ENCODE measurements at places on chromosomes 3 and 15.

- no peak for DNase-seq
Observed at GRCh38 chr15:42270996-42271395, 2.0 kb upstream of the GANC start.

- DNase-seq = peak; percentile 73
Observed at GRCh38 chr15:60720493-60721256, 241.7 kb upstream of the ICE2 start.

GRCh38 chr3:45541326-45542321 is 52.9 kb upstream of the LIMD1 start:
- DNase-seq = no peak

DNA sequence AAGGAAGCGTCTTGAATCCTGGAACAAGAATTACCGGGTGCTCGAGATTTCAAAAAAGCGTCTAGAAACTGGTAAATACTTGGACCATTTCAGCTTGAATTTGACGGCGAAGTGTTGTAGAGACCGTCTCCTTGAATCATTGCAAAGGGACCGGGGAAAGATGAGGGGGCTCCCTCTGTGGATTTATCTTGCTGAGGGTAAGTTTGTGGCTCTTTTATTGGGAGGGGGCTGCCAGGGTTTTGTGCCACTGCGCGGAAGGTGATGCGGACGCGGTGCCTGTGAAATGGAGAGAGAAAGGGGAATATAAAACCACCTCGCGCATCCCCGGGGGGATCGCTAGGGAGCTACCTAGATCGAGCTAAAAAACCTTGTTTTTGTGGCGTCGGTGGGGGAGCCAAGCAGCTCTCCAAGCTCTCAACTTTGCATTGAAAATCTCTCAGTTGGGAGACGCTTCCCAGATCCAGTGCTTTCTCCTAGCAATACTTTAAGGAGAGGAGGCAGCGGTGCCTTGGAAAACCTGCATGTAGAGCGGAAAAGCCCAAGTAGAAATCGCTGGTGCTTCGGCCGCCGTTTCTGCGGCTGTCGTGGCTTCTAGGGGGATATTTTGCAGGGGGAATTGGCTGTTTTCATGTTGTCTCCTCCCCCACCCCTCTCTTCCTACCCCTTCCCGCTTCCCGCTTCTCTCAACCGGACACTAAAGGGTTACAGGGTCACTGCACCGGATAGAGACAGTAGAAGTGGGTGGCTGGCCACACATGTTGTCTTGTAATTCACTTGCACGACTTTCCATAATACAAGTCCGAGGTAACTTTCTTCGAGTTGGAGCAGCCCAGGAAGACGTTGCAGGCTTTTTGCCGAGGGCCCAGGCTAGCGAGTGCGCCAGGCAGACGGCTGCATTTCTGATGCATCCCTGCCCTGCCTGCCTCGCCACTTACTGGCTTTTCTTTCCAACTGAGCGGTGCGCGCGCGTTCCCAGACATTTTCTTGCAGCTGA is 187.6 kb downstream of the NLGN1 start:
- no peak for DNase-seq

DNA sequence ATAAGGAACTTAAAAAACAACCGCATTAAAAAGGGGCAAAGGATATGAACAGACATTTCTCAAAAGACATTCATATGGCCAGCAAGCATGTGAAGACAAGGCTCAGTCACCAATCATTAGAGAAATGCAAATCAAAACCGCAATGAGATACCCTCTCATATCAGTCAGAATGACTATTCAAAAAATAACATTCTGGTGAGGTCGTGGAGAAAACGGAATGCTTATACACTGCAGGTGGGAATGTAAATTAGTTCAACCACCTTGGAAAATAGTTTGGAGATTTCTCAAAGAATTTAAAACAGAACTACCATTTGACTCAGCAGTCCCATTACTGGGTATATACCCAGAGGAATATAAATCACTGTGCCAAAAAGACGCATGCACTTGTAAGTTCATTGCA is 496.6 kb upstream of the SGO1 start:
- DNase-seq = no peak

DNA sequence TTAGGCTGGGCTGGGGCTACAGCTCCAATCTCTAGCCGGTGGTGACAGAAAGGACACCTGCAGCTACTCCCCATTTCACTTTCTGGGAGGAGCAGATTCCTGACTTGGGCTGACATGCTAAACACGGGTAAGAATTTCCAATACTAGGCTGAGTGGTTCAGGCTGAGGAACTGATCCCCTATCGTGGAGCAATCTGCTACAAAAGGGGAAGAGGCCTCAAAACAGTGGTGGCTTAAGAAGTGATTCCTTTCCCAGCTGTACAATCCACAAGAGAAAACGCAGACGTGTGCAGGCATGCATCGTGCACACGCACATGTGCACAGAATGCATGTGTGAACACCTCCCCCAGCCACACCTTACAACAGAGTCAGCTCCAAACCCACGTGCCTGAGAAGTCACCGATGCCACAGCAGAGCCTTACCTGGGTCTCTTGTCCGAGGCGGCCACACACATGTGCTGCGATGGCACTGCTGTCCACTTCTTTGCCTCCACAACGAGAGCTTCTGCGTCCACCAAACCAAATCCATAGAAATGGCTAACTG is 86.7 kb upstream of the SNRPA1 start:
- DNase-seq = no peak

DNA sequence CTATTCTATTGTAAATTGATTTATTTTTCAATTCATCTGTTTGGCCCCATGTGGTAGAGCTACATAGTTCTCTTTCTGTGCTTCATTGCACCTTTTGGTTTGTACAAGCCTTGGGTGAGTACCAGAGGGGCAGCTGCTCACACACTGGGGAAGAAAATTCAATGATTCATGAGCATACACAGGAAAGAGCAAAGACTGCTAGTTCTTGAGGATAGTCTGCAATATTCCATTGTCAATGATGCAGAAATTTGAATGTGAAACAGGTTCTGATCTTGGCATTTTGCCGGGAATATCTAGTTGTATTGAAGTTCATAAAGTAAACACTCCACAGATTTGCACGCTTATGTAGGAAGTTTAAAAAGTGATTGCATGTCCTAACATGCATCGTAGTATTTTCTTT is 304.6 kb downstream of the NAALADL2 start:
- DNase-seq = no peak

DNA sequence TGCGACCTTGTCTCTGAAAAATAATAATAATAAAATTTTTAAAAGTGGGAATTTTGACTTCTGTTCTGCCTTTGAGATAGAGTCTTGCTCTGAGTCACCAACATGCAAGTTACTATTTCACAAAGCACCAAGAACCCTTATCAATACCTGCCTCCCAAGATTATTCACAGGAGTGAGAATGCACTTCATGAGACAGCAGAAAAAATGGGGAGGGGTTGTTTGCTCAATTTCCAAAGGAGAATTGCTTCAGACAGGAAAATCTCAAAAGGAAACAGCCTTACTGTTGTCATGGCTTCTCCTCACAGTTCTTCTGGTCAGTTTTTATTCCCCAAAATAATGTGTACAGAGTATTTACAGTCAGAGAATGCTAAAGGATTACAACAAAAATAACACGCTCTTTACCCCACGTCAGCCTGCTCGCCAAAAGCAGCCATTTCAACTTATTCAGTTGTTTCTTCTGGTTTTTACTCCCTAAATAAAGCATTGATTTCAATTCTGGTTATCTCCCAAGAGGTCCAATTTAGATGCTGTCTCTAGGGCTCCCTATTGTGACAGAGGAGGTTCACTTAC is 89.0 kb downstream of the PPCDC start:
- DNase-seq = no peak

DNA sequence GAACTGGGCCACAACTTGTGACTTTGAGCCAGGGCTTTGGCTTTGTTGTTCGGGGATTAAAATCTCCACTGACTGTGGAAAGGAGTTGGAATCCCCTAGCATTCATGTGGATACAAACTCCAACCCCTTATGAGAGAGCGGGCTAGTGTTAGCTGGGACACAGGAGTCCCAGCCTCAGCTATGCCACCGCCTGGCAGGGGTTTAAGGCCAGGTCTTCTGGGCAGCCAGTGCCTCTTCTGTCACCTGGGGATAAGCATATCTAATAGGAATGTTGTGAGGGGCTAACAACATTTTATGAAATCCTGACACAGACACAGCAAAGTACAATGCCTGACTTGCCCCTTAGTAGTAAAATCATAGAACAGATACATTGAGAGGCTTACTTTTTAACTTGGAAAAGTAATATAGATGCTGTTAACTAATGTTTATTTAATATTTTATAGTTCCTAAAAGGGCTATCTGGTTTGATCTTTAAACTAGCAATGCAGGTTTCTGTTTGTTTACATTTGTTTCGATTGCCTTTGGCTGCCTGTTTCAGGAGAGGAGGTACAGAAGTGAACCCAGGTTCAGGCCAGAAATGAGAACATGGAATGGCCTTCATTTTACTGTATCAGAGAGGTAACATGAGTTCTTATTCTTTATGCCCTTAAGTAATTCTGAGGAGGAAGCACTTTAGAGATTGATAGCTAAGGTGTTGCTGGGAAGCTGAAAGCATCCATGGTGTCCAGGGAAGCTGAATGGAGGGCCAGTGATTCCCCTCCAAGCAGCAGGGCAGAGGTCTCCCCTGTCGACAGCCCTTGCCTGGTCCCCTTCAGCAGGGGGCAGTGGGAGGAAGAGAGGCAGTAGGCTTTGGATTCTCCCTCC is 8.7 kb downstream of the GPR160 start:
- DNase-seq = no peak

DNA sequence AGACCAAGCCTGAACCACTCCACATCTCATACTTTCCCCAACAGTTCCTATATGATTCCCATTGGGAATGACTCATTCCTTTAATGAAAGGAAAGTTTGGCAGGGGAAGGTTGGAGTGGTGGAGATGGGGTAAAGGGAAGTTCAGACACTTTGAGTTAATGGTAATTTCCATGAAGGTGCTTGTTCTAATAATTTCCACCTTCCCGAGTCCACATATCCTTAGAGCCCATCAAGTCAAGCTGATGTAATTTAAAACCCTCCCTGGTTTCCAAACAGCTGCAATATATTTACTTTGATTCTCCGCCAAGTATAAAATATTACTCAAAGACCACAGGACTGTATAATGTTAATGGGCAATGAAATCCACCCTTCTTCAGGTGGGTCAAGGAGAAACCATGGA is 95.0 kb upstream of the GALNT15 start:
- no peak for DNase-seq

DNA sequence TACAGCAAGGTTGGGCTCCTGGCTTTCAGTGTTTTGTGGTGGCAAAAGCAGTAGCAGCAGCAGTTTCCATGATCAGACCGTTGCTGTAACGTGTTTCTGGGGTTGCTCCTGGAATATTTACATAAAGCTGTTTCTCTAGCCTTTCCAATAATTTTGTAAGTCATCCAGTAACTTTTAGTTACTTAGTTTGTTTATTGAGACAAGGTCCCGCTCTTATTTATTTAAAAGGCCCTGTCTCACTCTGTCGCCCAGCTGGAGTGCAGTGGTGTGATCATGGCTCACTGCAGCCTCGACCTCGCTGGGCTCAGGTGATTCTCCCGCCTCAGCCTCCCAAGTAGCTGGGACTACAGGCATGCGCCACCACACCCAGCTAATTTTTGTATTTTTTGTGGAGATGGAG is 8.8 kb upstream of the MYO5A start:
- no peak for DNase-seq

DNA sequence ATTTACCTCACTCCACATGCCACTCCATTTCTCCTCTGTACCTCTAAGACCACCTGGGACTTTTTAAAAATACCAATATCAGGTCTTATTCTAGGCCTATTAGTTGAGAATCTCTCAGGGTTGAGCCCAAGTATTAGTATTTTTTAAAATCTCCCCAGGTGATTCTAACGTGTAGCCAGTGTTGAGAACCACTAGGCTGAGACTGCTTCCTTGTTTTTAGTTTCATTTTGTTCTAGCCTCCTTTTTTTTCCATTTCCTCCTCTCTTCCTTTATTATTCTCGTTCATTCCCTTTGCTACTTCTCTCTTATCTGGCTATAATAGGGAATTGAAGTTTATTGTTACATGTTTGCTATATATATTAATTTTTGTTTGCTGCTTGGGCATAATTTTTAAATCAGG is 217.8 kb upstream of the CD96 start:
- DNase-seq = no peak

DNA sequence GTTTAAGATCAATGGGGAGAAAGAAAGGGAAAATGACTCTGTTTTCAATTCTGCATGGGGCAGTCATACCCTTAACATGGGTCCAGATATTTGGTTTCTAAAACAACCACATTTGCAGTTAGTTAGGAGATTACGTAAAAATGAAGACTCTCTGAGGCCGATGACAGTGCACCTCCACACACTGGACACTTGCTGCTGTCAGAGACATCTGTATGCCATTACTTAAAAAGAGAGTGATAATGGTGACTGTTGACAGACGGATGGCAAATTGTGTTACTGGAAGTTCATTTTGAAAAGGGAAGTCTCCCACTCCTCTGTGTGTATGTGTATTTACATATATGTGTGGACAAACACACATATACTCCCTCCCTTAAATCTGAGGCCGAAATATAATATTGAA is 304.5 kb upstream of the SEMA6D start:
- DNase-seq = no peak

DNA sequence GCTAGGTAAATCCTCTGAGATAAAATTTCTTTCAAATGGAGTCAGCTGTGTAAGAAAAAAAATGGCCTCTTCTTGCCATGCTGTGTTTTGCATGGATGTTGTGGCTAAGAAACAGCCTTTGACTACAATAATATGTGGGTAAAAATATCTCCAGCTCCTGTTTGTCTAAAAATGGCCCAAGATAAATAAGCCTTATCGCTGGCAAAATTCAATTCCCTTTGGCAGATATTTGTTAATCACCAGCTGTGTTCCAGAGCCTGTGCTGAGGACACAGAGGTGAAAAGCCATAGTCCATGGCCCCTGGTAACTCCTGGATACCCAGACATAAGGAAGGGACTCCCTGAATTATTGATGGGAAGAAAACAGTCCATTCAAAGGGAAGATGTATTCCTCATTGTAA is 15.3 kb upstream of the RAMAC start:
- no peak for DNase-seq

DNA sequence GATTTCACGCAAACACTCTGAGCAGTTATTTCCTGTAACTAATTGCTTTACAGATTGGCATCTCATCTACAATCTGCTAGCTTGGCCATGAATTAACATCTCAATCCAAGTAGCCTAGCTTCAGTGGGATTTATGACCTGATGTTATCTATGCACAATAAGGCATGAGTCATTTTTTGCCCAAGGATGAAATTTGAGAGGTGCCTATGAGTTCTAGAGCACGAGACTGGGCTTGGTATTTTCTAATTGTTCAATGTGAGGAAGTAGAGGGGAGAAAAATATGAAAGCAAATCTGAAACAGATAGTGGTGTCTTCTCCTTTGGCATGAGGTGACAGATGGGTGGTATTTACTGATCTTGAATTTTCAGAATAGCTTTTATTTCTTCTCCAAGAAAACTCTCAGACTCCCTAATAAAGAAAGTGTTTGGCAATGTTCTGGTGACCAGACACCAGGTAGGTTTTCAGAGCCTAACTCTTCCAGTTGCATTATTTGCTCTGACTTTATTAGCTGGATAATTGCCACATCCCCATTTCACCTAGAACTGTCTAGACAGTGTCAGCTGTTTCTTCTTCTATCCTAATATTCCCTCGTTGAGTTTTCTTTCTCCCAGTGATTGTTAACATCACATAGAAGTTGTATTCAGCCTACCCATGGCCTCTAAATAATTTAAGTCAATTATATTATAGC is 301.0 kb upstream of the UMPS start:
- no peak for DNase-seq

GRCh38 chr3:126161309-126161708 is 19.1 kb downstream of the ALDH1L1 start:
- DNase-seq = no peak

GRCh38 chr15:94086341-94086740 is 145.0 kb upstream of the MCTP2 start:
- DNase-seq = no peak

GRCh38 chr3:114635878-114636277 is 342.1 kb downstream of the TIGIT start:
- DNase-seq = no peak

- no peak for DNase-seq
Observed at GRCh38 chr3:99903869-99904268, 86.2 kb downstream of the CMSS1 start.

Measured in CD4-positive, alpha-beta T cell treated with Interleukin-17A for 4 hours (primary cell).